ENCODE measurements at places on chromosomes 3 and 15. TPM values are rescaled to one million over a fixed set of nuclear protein-coding genes. Genes with fewer than 3 reads are reported as not detected.

Gene SEMA3B
- total RNA-seq = 11.1 TPM

Gene TRIM42
- not detected for total RNA-seq

Gene TMC3
- 1.6 TPM for total RNA-seq

Gene SOX2
- total RNA-seq = not detected

Gene ABI3BP
- 170 TPM for total RNA-seq

Gene CLDN16
- total RNA-seq = not detected

Gene RNF13
- 95.0 TPM for total RNA-seq

Gene GOLGA8B
- 94.4 TPM for total RNA-seq

Gene AMIGO3
- 1.3 TPM for total RNA-seq

Gene VEPH1
- total RNA-seq = under 0.01 TPM

Gene ECE2
- not detected for total RNA-seq

Gene SAMMSON
- total RNA-seq = not detected

Gene HACD2
- total RNA-seq = 55.9 TPM

Gene PLA2G4E
- not detected for total RNA-seq

Gene PRICKLE2
- 35.1 TPM for total RNA-seq

Gene ARHGEF3
- 45.4 TPM for total RNA-seq

Gene SH3GL3
- not detected for total RNA-seq

Gene TMEM108
- total RNA-seq = 0.44 TPM

Gene C2CD4A
- not detected for total RNA-seq

Gene ROBO1
- total RNA-seq = 23.6 TPM

Gene DUOX1
- total RNA-seq = 1.6 TPM

Gene IFT57
- 68.5 TPM for total RNA-seq

Gene MST1
- total RNA-seq = 21.2 TPM

Gene CACNA2D3
- total RNA-seq = 3.4 TPM

Gene BFSP2
- not detected for total RNA-seq

Gene ATP10A
- total RNA-seq = 17.4 TPM

Gene GUCA1C
- total RNA-seq = not detected

Gene EIF4A2
- 493 TPM for total RNA-seq

Gene DUOXA2
- 0.33 TPM for total RNA-seq

Gene PRSS50
- not detected for total RNA-seq

Gene LRRC34
- total RNA-seq = 4.9 TPM

Gene FOXL2
- total RNA-seq = not detected

Gene APH1B
- total RNA-seq = 21.3 TPM

Gene USP19
- total RNA-seq = 49.2 TPM

Gene ESYT3
- total RNA-seq = 0.32 TPM

Gene KIF15
- total RNA-seq = 0.73 TPM

Gene ITIH1
- total RNA-seq = 0.32 TPM

Gene CISH
- 17.4 TPM for total RNA-seq

Gene GNAT1
- not detected for total RNA-seq

Measured in breast epithelium (tissue), 4 donors.